ENCODE measurements at places on chromosomes 16 and 17. TPM values are rescaled to one million over a fixed set of nuclear protein-coding genes. Genes with fewer than 3 reads are reported as not detected.

The CEMP1 gene
- total RNA-seq: not detected

The CRYM gene
- not detected for total RNA-seq

The ADAP2 gene
- 43.2 TPM for total RNA-seq

The NLRP1 gene
- 23.8 TPM for total RNA-seq

The ITGB3 gene
- total RNA-seq: 17.9 TPM

GRCh38 chr17:58710948-58711552, 18.6 kb downstream of the RAD51C start:
- no peak for DNase-seq

GRCh38 chr16:70162041-70162451, 11.5 kb upstream of the CLEC18C start:
- DNase-seq: peak; percentile 90

- DNase-seq: no peak
Measured at GRCh38 chr17:49783071-49783715, 5.3 kb upstream of the KAT7 start.
